ENCODE measurements at places on chromosomes 11 and 22.

DNA sequence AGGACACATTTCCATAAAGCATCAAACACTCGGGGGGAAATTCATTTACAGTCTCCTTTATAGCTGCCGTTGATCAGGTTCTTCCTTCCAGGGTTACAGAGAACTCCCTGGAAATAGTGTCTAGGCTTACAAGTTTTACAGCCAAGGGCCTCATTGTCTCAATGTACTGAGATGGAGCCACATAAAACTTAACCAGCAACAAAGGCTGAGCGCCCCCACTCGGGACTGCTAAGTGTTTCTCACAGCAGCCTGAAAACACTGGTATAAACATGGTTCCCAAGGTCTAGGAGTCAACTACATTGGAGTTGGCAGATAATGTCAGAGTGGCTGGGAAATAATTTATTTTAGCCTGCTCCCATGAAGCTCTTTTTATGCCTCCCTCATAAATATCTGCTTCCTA is 686.2 kb downstream of the OPCML start:
- no peak for DNase-seq

DNA sequence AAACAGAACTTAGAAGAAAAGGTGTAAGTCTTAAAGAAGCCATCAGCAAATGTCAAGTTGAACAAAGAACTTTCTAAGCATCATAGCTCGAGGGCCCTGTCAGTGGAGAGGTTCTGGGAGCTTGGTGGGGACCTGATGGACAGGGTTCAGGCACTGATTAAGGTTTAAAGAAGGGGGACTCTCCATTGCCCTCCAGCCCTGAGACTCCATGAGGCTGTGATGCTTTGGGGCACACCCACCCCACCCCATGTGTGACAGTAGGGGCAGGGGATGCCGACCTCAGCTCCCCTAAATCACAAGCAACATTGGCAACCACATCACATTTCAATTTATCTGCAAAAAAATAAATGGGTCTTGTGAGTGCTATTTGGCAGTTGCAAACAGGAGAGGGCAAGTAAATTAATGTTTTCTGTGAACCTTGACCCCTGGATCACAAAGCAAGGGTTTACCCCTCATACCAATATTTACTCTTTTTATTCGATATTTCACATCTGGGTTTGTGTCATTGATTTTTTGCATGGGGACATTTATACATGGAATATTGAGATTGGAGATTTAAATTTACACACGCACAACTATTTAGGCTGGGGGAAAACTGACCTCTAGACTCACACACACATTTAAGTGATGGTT is 37.1 kb upstream of the ANO1 start:
- DNase-seq: no peak

- no peak for DNase-seq
These were observed 61.7 kb downstream of the BRD1 start for GRCh38 chr22:49765951-49766350.

DNA sequence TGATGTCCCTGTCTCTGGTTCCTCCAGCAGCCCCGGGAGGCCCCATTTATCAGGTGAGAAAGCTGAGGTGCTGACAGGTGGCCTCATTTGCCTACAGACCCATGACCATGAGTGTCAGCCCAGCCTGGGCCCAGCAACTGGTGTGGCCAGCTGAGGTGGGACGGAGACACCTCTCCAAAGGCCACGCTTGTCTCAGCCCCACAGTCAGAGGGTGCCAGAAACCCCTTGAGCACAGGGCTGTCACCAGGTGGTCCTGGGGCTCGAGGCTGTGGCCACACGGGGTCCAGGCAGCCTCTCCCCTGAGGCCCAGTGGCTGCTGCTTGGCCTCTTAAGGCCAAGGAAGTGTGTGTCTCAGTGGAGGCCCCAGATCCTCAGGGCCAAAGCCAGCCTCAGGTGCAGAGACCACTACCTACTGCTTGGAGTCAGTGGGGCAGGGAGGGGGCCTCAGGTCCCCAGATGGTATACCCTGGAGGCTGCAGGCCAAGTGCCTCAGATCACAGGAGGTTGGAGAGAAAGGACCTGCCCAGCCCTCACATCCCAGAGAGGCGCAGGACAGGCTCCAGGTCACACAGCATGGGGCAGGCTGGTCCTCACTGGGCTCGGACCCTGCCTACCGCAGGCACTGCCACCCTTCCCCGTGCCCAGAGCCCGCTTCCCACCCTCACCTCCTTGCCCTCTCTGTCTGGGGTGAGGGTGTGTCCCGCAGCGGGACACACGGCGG is 11.4 kb downstream of the RAB3IL1 start:
- no peak for DNase-seq

- peak; percentile 43 for DNase-seq
These were observed 791 bp downstream of the EI24 start for GRCh38 chr11:125569915-125570621.
